ENCODE measurements at places on chromosomes 6 and 20.

DNA sequence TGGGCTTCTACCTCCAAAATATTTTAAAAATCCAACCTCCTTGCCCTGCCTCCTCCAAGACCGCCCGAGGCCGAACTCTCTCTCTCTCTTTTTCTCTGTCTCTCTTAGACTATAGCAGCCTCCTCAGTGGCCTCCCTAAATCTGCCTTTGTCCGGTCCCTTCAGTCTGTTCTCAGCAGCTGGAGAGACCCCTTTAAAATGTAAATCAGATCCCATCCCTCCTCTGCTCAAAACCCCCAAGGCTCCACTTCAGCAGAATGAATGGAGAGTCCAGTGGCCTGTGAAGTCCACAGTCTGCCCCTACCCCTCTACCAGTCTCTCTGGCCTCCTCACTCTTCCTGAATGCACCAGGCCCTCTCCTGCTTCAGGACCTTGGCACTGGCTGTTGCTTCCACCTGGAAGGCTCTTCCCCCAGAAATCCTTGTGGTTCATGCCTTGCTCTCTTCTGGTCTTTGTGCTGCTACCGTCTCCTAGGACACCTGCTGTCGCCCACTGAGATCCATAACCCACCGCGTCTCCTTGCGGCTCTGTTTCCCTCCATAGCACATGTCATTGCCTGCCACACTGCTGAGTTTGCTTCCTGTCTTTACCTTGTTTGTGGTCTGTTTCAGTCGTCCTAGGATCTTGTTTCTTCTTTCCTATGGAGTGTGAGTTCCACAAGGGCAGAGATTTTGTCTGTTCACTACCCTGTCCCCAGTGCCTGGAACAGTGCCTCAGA is 6.0 kb downstream of the MLN start:
- DNase-seq: no peak

GRCh38 chr6:90835596-90836212 is 248.8 kb upstream of the MAP3K7 start:
- no peak for DNase-seq

DNA sequence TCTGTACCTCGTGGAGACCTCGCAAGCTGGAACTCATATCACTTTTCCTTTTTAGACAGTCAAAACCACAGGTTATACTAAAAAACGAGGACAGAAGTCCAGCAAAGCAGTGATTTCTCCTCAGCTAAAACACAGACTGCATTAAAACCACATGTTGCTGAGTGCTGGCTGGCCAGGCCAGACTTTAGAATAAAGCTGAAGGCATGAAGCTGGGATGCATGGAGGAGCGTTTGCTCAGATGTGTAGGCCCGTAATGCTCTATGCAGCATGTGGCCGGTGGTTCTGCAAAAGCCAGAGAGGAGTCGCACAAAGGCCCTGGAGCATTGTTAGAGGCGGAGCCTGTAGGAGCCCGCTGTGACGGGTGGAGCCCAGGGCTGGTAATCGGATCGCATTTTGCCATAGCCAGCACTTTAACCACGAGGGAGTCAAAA is 83.6 kb downstream of the SMOC2 start:
- no peak for DNase-seq

GRCh38 chr6:168247443-168248147 is 72.0 kb downstream of the DACT2 start:
- DNase-seq: no peak

Data from activated CD4-positive, CD25-positive, alpha-beta regulatory T cell (primary cell).